NCI-H460 (cell line): ENCODE measurements at places on chromosomes 6 and 20. TPM values are rescaled to one million over a fixed set of nuclear protein-coding genes. Genes with fewer than 3 reads are reported as not detected.

MATN4 gene
- not detected in 2 replicates for total RNA-seq

ALDH8A1 gene
- total RNA-seq = 0.20 TPM in 1 of 2 replicates, not detected in the other

KCNS1 gene
- not detected in 2 replicates for total RNA-seq

LY86 gene
- not detected in 2 replicates for total RNA-seq

LPA gene
- total RNA-seq = not detected in 2 replicates

NRSN2 gene
- total RNA-seq = 16.3 and 26.4 TPM in 2 replicates

ASIP gene
- not detected in 2 replicates for total RNA-seq

CAPN11 gene
- total RNA-seq = not detected in 2 replicates
